Left ventricle myocardium superior (tissue), 1 donor: ENCODE measurements at places on chromosomes 16 and 17.

- DNase-seq = no peak
Observed at GRCh38 chr17:71304498-71305158, 816.2 kb upstream of the SOX9 start.

GRCh38 chr16:1466968-1467521 is 7.8 kb downstream of the CLCN7 start:
- peak; percentile 45 for DNase-seq

DNA sequence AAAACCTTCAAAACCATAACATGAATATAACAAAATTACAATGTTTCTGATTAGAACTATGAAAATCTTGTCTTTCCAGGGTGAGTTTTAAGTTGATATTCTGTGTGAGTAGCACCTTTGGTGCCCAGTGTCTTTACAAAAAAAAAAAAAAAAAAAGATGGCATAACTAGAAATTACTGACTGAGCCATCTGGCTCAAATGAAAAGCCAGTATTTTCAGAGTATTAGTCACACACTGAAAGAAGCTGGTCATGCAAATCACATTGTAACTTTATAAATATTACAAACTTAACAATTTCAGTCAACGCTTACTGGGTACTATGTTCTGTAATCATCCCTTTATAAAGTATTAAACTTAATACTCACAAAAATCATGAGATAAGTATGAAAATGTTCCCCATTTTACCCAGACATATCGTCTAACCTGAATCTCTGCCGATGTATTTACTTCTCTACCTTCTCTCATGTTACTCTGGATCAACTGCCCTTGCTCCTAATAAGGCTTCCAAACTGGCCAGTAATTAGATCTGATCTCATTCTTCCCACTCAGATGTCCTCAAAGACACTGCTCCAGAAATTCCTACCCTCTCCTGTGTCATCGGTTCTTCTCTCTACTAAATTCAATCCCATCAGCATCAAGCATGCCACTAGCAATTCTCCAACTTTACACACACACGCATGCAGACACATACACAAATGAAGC is 25.4 kb downstream of the UBE2G1 start:
- no peak for DNase-seq

- DNase-seq = no peak
Observed at GRCh38 chr17:18107971-18108370, 585 bp upstream of the MYO15A start.

DNA sequence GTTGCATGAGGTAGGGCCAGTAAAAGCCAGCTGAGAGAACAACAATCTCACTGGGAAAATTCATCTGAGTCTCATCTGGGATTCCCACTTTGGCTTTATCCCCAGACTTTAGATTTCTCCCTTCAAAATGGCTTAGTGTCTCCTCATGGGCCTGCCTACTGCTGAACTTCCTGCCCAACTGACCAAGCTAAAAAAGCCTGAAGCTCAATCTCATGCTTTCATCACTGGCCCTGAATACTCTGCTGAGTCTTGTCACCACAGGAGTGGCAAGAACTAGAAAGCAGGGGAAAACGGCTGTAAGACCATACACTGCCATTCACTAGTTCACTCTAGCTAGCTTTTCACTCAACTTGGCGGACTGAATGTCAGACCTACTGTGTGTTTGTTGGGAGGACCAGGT is 96.4 kb upstream of the NOG start:
- no peak for DNase-seq

- DNase-seq = no peak
Observed at GRCh38 chr16:81198635-81199034, 39.9 kb upstream of the BCO1 start.

DNA sequence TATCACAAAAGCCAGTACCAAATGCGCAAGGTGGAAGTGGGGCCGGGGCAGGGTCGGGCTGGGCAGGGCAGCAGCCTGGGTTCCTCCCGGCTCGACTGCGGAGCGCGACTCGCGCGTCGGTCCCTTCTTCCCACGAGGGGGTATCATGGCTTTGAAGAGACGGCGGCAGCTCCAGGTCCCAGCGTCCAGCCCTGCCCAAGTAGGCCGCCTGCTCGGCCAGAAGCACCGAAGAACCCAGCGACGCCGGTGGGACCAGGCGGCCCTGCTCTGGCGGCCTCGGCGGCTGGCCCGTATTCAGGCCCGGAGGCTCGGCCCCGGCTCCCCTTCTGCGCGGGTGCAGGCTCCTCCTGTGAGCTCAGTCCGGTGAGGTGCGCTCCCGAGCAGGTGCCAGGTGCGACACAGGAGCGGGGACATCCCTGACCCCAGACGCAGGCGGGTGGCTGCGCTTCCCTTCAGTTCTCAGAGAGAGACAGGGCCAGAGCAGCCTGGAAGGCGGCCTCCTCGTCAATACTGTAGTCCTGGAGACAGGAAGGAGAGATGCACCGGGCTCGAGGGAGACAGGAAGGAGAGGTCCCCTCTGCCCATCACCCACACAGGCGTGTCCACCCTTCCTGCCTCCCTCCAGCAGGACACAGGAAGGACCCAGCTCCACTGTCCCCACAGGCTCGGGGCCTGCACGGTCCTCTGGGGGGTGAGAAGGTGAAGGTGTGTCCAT is 8.9 kb downstream of the RNF166 start:
- DNase-seq = no peak

GRCh38 chr17:62824290-62825131 is 16.4 kb upstream of the MARCHF10 start:
- DNase-seq = no peak

GRCh38 chr17:15263680-15264079 is 1.4 kb downstream of the PMP22 start:
- DNase-seq = no peak

- DNase-seq = no peak
Observed at GRCh38 chr17:76480632-76481031, 13.2 kb downstream of the AANAT start.

DNA sequence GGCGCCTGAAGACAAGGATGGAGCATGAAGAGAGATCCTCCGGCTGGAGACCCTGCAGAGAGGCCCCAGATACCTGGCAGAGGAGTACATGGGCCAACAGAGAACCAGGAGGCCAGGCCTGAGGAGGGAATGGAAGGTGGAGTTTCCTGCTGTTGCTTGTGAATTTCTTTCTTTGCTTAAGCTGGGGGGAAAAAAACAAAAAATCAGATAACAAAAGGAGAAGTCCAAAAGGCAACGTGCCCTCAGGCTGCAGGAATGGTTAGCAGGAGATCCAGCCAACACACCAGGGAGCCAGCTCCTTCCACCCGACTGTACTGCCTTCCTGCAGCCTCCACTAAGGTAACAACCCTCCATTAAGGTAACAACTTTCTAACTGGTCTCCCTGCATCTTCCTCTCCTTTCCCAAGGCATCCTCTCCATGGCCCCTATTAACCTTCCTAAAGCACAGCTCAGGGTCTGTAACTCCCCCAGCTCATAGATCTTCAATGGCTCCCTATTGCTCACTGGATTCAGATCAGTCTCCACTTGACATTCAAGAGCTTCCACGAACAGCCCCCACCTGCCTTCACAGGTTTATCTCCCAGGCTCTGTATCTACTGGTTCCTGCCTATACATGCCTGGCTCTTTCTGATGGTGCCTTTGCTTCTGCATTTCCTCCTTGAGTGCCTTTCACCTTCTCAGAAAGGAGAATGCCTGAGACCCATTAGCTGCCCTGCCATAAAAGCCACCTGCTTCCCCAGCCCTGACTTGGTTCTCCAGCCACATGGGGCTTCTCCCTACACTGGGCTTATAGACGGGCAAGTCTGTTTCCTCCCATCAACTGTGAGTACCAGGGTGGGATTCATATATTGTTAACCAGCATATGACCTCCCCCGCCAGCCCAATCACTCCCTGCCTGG is 725 bp upstream of the ARL5C start:
- DNase-seq = no peak

DNA sequence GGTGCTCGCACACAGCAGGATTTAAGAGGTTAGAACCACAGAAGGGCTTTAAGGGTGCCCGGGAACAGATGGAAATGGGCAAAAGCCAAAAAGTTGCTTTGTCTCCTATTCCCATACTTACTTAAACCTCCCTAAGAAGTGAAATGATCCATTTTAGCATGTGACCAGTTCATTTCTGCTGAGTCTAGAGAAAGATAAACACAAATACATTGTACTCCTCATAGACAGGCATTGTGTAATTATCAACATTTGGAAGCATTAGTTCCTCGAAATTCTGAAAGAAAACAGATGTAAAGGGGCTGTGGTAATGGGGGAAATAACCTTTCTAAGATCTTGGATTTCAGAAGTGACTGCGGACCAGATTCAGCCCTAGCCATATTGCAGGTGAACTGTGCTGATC is 178.3 kb downstream of the CYB561 start:
- no peak for DNase-seq

GRCh38 chr16:69089091-69089910 is 16.2 kb upstream of the HAS3 start:
- no peak for DNase-seq

DNA sequence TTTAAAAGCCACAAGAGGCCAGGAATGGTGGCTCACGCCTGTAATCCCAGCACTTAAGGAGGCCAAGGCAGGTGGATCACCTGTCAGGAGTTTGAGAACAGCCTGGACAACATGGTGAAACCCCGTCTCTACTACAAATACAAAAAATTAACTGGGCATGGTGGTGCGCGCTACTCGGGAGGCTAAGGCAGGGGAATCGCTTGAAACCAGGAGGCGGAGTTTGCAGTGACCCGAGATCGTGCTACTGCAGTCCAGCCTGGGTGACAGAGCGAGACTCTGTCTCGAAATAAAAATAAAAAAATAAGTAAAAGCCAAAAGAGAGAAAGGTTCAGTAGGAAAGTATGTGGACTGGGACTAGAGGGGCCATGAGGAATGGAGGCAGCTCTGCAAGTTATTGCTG is 13.1 kb upstream of the ITGAL start:
- DNase-seq = no peak

- DNase-seq = no peak
Observed at GRCh38 chr17:75550139-75550465, 24.6 kb downstream of the LLGL2 start.

DNA sequence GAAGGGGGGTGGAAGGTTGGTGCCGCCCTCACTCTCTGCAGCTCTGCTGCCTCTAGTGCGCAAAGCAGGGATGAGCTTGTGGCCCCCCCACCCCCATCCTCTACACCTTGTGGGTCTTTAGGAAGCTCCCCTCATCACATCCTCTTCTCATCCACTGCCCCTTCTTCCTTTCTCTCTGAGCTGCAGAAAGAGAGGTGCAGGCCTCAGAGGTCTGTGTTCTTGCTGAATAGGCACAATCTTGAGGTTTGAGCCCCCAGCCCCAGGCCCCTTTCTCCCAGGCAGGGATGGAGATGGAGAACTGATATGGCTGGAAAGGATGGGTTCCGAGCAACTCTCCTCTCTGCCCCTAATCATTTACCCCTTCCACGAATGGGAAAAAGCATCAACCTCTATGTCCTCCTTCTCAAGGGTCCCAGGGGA is 2.6 kb downstream of the CACNA1G start:
- no peak for DNase-seq

DNA sequence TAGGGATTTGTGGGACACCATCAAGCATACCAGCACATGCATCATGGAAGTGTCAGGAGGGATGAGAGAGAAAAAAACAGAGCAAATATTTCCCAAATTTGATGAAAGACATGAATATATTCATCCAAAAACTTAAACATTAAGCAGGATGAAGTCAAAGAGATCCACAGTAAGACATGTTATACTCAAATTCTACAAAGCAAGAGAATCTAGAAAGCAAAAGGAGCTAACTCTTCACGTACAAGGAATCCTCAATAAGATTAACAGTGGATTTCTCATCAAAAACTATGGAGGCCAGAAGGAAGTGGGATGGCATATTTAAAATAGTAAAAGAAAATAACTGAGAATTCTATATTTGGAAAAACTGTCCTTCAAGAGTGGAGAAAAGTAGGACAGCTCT is 374.8 kb downstream of the ZFHX3 start:
- no peak for DNase-seq

DNA sequence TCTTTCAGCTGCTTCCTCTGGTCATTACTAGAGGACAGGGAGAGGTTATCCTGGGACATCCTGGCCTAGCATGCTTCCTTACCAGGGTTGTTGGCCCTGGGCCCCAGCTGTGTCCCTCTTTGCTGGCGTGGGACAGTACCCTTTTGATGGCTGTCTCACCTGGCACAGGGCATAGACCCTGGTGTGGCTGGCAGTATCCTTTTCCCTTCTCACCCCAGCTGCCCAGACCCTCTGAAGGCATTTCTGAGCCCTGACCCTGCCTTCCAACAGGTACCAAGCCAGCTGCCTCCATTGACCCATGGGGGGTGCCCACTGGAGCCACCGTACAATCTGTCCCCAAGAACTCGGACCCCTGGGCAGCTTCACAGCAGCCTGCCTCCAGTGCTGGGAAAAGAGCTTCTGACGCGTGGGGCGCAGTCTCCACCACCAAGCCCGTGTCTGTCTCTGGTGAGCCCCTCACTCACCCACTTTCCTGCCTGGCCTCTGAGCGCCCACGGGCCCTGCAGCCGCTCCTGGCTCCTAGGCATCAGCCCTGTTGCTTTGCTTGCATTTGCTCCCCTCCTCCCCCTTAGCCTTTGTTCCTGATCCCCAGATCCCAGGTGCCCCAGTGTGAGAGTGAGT is 34.0 kb downstream of the B9D1 start:
- DNase-seq = no peak

DNA sequence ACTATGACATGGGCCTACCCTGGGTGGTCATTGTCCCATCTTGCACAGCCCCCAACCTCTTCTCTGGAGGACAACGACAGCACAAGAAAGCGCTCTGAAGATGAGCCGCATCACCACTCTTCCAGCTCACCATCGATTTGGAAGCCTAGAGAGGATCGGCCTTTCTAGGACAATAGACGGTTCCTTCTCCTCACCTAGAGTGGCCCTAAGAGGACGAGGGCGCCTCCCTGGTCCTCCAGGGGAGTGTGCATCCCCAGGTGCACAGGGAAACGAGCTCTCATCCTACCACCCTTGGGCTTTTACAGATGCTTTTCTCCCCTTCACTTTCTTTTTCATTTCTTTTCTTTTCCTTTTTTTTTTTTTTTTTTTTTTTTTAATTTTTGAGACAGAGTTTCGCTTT is 20.3 kb upstream of the SLC52A1 start:
- DNase-seq = no peak

DNA sequence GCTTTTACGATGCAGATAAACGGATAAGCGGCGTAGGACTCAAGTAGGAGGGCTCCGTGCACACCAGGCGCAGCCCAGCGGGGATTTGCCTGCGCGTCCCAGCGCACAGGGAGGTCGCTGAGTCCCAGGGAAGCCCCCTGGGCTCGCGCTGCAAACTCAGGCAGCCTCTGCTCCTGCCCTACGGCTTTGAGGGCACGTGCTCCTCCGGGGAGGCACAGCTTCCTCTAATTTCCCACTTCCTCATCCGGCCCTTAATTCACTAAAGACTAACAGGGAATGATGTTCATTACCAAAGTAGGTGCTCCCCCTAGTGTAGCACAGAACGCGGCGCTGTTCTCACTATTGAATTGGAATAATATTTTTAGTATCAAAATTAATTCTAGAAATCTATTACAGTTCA is 825.4 kb downstream of the KCNJ18 start:
- no peak for DNase-seq

DNA sequence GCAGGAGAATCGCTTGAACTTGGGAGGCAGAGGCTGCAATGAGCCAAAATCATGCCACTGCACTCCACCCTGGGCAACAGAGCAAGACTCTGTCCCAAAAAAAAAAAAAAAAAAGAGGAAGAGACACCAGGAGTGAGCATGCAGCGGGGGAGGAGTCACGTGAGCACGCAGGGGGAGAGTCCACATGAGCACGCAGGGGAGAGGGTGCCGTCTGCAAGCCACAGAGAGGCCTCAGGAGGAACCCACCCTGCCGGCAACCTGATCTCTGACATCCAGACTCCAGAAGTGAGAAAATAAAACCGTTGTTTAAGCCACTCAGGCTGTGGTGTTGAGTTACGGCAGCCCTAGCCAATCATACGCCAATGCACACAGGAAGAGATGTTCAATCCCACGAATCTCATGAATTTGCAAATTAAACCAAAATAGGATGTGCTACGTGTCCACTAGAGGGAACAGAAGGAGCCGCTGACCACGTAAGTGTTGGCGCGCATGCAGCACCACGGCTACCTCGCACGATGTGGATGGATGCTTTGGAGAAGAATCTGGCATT is 42.2 kb downstream of the CCDC57 start:
- DNase-seq = peak; percentile 60
